ENCODE measurements at places on chromosomes 3 and 15.

GRCh38 chr3:29181872-29182271 is 99.0 kb upstream of the RBMS3 start:
- DNase-seq = no peak

DNA sequence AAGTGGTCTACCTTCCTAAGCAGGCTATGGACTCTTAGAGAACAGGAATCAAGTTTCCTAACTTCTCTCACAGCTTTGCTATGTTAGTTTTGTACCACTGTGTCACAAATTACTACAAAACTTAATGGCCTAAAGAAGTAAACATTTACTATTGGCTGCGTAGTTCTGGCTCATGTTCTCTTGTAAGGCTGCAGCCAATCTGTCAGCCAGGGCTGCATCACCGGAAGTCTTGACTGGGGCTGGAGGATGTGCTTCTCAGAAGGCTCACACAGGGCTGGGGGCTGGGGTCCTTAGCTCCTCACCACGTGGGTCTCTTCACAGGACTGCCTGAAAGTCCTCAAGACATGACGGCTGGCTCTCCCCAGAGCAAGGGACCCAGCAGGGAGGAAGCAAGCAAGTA is 15.5 kb downstream of the STIMATE start:
- DNase-seq = no peak

- no peak for DNase-seq
Observed at GRCh38 chr15:52056001-52056400, 37.0 kb downstream of the MAPK6 start.

- no peak for DNase-seq
Observed at GRCh38 chr3:61772456-61772855, 211.1 kb downstream of the PTPRG start.

GRCh38 chr3:62665627-62666437 is 209.4 kb downstream of the CADPS start:
- DNase-seq = peak; percentile 68

- DNase-seq = peak; percentile 86
Observed at GRCh38 chr3:119018690-119019463, 15.8 kb downstream of the IGSF11 start.

DNA sequence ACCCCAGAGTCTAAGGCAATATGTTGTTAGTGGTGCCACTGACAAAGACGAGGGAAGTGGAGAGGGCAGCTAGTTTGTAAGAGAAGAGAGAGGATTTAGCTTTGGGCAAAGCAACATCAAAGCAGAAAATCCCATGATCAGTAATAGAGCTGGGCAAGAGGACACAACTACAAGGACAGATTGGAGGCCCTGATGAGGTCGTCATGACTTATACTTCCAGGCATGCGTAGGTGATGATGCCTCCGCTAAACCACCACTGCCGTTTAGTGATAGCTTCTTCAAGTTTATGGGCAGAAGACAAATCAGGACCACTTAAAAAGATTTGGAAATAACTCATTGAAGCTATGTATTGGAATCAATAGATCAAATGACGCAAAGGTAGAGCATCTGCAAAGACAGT is 2.6 kb downstream of the HRG start:
- DNase-seq = no peak

DNA sequence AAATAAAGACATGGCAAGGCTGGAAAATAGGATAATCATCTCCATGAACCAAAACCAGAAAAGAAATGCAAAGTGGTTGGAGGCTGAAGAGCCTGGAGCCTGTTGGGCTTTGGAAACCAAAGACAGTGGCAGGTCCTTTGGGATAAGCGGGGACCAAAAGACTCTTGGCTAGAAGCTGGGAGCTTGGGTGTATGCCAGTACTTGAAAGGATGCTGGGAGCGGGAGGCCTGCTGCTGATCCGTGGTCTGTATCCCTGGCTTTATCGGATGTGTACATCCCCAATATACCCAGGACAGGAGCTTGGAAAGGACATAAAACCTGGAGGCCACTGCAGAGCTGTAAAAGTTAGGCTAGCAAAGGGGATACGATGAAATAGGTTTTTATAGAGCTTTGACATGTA is 1.3 kb upstream of the CHRNB4 start:
- DNase-seq = no peak
